OCI-LY7 (cell line): ENCODE measurements at places on chromosomes 3 and 15. TPM values are rescaled to one million over a fixed set of nuclear protein-coding genes. Genes with fewer than 3 reads are reported as not detected.

DNA sequence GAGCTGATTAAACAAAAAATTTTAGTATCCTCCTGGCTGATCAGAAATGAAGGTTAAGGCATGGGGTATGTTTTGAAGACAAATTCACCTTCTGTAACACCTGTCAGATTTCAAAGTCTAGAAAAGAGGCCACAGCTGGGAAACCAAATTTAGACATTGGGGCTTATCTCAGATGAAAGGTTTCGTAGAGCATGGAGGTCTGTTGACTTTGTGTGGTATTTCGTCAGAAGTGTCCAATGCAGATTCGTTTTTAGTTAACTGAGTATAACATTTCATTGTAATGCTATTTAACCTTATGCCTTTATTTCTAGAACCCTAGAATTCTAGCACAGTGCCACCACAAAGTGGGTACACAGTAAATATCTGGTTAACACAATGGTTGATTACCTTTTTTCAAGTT is 61.7 kb downstream of the FNDC3B start:
- peak; percentile 92 for DNase-seq

DNA sequence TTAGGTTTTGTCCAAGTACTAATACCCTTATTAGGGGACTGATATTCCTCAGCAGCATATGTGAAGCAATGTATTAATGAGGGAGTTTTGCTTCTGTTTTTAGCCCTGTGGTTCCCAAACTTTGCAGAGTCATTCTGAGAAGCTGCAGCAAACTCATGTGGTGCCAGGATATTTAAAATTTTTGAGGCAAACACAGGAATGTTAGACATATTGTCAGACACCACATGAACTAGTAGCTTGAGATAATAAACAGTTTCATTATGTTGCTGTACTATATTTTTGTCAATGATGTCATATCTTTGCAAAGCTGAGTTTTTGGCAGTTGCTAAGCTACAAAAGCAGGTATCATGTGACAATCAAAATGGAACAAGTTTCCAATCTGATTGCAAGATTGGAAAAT is 36.6 kb downstream of the ATP6V1A start:
- no peak for DNase-seq

DNA sequence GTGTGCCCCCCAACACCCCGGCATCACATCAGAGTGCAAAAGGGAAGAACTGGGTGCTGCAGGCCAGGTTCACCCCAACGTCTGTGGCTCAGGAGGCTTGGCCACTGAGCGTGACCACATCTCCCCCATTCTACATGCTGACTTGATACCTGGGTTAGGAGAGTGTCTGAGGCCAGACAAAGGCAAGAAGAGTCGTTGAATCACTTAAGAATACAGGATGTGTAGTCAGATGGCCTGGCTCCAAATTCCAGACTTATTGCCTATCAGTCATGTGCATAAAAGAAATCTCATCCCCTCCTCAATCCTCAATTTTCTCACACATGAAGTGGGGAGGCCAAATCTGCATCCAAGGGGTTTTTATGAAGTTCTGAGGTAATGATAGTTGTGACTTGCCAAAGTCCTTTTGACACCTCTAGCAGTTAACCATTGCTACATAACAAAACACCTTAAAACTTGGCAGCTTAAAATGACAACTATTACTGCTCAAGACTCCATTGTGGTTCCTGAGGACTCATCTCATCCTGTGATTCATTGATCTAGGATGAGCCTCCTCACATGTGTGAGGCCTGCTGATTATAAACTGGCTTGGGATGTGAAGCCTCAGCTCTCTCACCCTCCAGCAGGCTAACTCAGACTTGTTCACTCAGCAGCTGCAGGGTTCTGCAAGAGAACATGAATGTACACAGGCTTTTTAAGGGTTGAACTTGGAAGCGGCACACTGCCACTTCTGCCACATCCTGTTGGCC is 138.8 kb upstream of the TLE3 start:
- no peak for DNase-seq

GRCh38 chr3:188240189-188240981 is 86.4 kb downstream of the LPP start:
- DNase-seq: peak; percentile 52

GRCh38 chr15:27619204-27619603 is 479.9 kb downstream of the OCA2 start:
- DNase-seq: no peak

DNA sequence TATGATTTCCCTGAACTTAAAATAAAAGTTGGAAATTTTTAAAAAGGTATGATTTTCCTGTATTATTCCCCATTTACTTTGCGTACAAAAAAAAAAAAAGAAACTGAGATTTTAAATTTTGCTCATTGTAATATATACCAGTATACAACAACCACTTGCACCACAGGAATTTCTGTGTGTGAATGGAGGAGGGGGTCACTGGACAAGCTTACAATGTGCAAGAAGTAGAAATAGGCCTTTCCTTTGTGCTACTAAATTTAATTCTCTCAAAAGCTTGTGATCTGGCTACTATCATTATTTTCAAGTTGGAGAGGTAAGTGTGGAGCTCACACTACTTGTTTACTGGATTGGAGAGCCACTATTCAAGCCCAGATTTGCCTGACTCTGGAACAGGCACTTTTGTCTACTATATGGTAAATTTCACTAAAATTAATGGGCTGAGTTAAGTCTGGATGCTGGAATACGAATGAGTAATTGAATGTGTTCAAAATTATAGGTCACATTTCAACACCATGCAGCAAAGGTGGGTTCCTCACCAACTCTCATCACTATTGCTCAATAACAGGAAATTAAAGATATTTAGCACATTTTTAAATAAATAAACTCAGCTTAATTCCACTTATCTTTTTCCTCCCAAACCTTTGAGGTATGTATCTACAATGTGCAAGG is 148.0 kb upstream of the MBNL1 start:
- DNase-seq: no peak

The SEMA6D gene
- total RNA-seq: not detected in 2 replicates

The ADCY5 gene
- 0.63 TPM in 1 of 2 replicates, not detected in the other for total RNA-seq

The TBC1D21 gene
- total RNA-seq: not detected in 2 replicates

The MORC1 gene
- total RNA-seq: not detected in 2 replicates
